ENCODE measurements at places on chromosomes 4 and X.

GRCh38 chr4:26267087-26267486 is 53.7 kb upstream of the RBPJ start:
- no peak for DNase-seq

- no peak for DNase-seq
Measured at GRCh38 chr4:59127743-59128142, 2017.6 kb upstream of the IGFBP7 start.

GRCh38 chr4:1365271-1366178 is 18.5 kb downstream of the UVSSA start:
- DNase-seq = no peak

- DNase-seq = no peak
Measured at GRCh38 chrX:140467211-140467610, 37.7 kb downstream of the SOX3 start.

GRCh38 chrX:96379951-96380350 is 304.7 kb upstream of the DIAPH2 start:
- DNase-seq = no peak

Measured in NCI-H748 treated with DMSO at 0.1 percent for 48 hours (cell line).